T-helper 2 cell treated with Interferon-gamma antibody and Interleukin-4, amounts not matched to agents 100 ng/mL and 5 ng/mL, for 36 hours (primary cell): ENCODE measurements at places on chromosomes 2 and 18. TPM values are rescaled to one million over a fixed set of nuclear protein-coding genes. Genes with fewer than 3 reads are reported as not detected.

CHRNA1 gene
- not detected in 2 replicates for total RNA-seq

C2orf78 gene
- not detected in 2 replicates for total RNA-seq

SERPINB11 gene
- not detected in 2 replicates for total RNA-seq

CYB5A gene
- 14.6 and 17.4 TPM in 2 replicates for total RNA-seq

TTC27 gene
- total RNA-seq, result 23.6 and 28.0 TPM in 2 replicates

HYCC2 gene
- 31.8 and 33.2 TPM in 2 replicates for total RNA-seq

COL3A1 gene
- total RNA-seq, result not detected in 2 replicates

CARF gene
- 7.0 and 8.0 TPM in 2 replicates for total RNA-seq

CCDC102B gene
- total RNA-seq, result 1.7 and 2.4 TPM in 2 replicates
